ENCODE measurements at places on chromosomes 11 and 22. TPM values are rescaled to one million over a fixed set of nuclear protein-coding genes. Genes with fewer than 3 reads are reported as not detected.

The DKK3 gene
- total RNA-seq: 117 TPM

- DNase-seq: no peak
These were observed 10.7 kb downstream of the TSPAN18 start for GRCh38 chr11:44737245-44738085.

The NRXN2 gene
- total RNA-seq: 7.9 TPM

GRCh38 chr11:103892603-103893002, 143.8 kb upstream of the DDI1 start:
- no peak for DNase-seq

The PRSS23 gene
- total RNA-seq: 208 TPM

The CDC42BPG gene
- total RNA-seq: 0.37 TPM

DNA sequence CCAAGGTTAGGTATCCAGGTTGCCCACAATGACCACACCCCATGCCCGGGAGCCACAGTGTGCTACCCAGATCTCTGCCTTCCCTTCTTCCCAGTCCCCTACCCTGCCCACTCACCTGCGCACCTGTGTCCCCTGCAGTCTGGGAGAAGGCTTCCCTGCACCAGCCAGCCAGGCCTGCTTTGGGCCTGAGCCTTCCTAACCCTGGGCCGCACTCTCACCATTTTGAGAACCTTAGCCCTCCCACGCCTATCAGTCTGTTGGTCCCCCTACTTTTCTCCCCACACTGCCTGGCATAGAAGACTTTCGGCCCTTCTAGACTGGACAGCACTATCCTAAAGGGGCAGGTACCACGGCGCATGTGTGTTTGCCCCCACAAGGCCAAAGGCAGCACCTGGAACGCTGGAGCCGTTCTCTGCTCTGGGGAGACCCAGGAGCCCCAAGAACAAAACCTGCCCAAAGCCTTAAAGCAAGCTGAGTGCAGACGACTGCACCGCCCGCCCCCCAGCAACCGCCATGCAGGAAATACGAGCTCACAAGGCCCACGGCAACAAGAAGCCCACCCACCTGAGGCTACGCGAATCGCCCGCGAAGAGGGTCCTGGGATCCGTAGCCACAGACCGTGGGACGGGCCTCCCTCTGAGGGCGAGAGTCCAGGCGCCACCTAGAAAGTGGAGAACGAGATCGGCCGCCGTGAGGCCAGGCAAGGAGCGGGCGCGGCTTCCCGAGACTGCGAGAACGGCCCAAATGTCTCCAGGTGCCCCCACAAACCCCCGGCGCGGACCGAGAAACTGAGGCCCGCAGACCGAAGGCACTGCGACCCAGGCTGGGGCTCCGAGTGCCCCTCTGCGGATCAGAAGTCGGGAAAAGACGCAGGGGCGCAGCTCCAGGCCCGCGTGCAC, 546 bp downstream of the GNB1L start:
- DNase-seq: no peak

DNA sequence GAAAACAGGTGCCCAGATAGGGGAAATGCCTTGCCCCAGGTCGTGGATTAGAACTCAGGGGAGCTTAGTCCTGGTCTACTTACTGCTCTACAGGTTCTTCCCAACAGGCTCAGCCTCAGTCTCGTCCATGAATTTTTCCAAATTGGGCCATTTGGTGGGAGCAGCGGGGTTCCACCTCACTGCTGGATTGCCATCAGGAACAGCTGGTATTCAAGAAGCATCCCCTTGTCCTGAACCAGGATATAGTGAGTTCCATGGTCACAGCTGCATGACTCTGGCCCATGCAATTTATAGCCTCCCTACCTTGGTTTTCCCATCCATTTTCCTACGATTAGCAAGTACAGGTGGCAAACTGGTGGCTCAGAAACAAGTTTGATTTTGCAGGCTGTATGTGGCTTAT, 6.6 kb upstream of the UBE2L6 start:
- DNase-seq: no peak

DNA sequence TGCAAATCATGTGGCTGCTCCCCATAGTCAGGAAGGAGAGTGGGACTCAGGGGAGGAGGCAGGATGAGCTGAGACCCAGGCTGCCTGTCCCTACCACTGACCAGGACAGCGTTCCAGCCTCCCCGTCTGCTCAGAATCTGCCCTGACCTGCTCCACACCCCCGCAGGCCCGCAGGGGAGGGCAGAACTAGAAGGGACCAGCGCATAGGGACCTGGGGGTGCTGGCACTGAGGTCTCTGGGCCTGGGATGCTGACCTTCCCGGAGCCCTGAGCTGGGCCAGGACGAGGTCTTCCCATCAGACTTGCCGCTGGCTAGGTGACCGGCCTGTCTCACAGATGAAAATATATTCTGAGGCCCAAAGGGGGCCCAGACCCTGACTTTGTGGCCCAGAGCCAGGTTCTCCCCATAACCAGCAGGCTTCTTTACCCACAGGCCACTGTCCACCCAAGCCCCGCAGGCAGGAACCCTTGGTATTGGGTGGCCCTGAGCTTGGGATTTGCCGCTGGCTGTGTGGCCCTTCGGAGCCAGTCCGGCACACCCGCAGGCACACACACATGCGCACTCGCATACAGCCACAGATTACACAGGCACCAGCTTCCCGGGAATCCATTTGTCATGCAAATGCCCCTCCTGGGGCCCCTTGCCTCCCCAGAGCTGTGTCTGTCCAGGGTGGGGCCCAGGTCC, 13.8 kb upstream of the PIM3 start:
- no peak for DNase-seq

GRCh38 chr11:57287884-57288283, 36.9 kb downstream of the TNKS1BP1 start:
- DNase-seq: no peak

DNA sequence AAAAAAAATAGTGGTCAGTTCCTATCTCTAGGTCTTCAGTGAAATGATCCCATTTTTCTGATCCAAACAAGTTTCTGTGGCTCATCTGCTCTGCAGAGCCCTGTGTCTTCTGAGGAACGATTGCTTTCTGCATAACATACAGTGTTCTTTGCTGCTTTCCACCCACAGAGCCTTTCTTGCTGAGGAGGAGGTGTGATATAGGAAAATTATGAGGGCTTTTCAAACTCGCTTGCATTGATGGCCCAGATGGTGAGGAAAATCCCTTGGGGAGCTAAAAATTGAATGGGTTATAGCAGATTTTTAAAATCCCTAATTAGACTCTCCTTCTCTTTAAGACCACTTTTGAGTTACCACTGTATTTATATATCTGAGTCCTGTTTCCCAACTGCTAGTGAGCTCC, 31.3 kb downstream of the JAM3 start:
- no peak for DNase-seq

DNA sequence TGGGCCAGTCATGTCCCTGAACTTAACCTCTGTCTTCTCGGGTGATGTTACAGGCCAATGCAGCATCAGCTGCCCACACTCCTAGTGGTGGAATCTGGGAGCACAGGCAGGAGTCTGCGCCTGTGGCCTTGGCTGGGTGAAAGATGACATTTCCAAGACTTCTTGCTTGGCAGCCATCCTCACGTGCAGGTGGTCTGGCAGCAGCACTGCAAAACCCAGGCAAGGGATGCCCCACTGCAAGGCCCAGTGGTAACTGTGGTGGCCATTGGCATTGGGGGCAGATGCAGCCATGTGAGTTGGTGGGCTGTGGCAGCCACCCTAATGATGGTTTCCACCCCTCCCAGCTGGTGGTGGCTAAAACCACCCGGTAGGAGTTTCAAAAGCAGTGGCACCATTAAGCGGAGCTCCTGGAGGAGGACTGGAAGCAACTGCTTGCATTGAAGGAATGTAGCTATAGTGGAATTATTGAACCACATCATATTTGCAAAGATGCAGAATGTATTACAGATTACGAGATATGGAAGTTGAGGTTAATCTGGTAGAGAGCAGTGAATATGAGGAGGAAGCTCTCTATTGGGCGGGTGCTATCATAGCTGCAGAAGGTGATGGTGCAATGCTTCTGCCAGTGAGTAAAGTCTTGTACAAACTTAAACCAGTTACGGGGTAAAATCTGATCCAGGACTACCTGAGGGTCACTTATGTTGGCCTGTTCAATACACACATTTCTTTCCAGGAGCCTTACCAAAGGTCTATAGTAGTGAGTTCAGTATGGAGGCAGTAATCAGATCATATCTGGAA, 120.7 kb upstream of the TOP3B start:
- DNase-seq: no peak

The CPT1B gene
- total RNA-seq: 8.1 TPM

- DNase-seq: peak; percentile 13
These were observed 22.6 kb upstream of the GNAZ start for GRCh38 chr22:23047742-23048141.

DNA sequence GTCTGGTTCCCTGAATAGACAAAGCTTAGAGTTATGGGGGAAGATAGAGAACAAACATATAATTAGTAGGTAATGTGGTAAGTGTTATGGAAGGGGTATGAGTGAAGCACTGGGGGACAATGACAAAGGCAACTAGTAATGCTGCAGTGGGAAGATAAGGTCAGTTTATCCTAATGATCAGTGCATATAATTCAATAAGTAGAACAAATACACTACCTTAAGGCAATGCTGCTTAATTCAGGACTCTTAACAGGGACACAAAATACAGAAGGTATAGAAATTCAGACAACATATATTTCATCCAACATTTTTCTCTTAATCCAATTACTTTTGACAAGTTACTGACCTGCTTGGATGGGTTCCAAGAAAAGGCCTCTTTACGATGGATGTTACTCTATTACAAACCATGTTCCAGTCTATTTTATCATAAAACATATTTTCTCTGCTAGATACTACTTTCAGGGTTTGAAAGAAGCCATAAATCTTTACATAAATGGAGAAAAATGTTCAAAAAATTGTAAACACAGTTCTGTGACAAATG, 1186.2 kb downstream of the LRRC4C start:
- no peak for DNase-seq

The AMPD3 gene
- 6.5 TPM for total RNA-seq

The ACTN3 gene
- total RNA-seq: 0.51 TPM

DNA sequence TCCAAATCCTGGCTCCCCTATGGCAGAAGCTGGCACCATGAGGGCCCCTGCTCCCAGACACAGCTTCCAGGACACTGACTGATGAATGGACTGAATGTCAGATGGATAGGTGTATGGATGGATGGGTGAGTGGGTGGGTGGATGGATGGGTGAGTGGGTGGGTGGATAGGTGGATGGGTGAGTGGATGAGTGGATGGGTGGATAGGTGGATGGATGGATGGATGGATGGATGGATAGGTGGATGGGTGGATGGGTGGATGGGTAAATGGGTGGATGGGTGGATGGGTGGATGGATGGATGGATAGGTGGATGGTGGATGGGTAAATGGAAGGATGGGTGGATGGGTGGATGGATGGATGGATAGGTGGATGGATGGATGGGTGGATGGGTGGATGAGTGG, 4.3 kb downstream of the FGF3 start:
- no peak for DNase-seq
